ENCODE measurements at places on chromosomes 5 and 9.

DNA sequence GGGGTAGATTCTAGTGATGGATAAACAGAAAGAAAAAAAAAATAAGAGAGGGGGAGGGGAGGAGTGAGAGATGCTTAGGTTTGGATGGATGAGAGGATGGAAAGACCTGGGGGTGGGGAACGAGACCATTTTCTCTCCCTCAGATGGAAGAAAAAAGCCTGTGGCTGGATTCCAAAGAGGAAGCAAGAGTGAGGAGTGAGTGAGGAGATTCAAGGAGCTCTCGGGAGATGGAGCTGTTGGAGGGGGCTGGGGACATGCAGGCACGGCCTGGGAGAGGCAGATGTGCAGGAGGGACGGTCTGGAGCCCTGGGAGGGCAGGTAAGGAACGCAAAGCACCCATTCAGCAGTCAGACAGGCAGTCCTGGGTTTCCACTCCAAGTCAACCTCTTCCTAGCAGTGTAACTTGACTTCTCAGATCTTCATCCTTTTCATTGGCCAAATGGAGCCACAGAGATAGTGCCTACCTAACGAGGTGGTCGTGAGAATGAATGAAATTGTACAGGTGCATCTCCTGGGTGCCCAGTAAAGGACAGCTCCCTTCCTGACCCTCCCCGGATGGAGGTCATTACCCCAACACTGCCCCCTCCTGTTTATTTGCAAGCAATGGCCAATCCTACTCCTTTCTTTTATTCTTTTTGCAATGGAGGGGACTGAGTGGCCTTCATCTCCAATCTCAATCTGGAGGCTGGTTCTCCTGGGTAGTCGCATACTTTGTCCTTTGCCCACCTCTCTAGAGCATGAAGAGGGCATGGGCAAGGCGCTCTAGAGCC, 52.2 kb downstream of the PCDH1 start:
- no peak for DNase-seq

DNA sequence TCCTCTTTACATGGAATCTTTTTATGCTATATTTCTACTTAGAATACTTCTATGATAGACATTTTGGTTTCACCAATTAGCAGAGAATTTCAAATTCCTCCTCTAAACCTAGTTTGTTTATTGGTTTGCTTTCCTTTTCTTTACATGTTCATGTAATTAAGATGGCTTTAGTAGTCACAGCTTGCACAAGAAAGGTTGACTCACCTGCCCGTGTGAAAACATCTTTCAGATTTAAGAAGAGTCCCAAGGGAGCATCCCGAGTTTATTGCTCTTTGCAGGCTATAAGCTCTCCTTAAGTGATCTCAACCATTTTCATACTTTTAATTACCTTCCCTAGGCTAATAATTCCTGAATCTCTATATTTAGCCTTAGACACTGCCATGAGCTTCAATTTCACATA, 28.9 kb downstream of the TYRP1 start:
- no peak for DNase-seq

DNA sequence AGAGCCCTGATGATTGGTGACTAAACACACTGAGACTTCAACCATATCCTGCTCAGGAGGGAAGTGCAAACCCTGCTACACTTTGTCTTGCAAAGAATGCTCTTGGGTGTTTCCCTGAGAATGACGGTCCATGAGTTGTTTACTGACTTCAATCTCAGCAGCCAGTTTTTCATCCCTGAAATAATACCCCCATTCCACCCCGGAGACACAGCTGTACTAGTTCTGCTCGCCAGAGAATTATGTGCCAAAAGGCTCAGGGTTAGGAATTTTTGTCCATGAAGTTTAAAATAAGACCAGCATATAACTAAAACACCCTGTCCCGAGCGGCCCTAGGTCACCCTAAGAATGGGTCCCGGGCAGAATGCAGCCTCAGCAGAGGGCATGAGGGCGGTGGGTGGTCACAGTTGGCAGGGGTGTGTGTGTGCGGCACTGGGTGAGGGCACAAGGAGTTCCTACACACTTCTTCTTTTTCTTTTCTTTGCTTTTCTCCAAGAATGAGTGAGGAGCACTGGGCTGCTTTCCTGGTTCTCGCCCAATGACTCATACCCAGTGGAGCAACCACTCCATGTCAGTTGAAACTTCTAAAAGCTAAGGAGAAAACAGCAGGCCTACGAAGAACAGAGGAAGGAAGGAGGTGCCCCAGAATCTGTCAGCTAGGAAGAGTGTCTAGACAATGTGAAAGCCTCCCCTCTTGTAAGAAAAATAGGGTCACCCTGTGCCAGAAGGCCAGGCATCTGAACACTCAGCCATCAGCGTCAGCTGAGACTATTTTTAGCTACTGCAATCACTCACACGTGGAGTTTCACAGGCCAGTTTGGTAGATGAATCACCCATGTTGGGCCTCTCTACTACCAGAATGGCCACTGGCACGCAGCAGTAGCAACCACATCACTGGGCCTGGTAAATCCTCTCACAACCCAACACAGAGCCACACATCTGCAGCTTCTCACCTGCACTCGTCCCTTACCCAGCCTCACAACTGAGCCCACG, 105.9 kb downstream of the DPYSL3 start:
- peak; percentile 99 for DNase-seq

- DNase-seq: peak; percentile 35
Measured at GRCh38 chr5:115857626-115858349, 16.1 kb downstream of the AP3S1 start.

- no peak for DNase-seq
Measured at GRCh38 chr5:181197326-181197951, 7.6 kb downstream of the TRIM7 start.

- no peak for DNase-seq
Measured at GRCh38 chr5:5298841-5299541, 123.5 kb upstream of the ICE1 start.

- DNase-seq: no peak
Measured at GRCh38 chr5:113103330-113103729, 126.7 kb downstream of the DCP2 start.

GRCh38 chr9:109132567-109133021, 12.8 kb upstream of the TMEM245 start:
- DNase-seq: no peak

- DNase-seq: no peak
Measured at GRCh38 chr5:26889815-26890214, 148.6 kb downstream of the CDH9 start.

- peak; percentile 53 for DNase-seq
Measured at GRCh38 chr9:86573886-86574285, 219.7 kb upstream of the TUT7 start.

- no peak for DNase-seq
Measured at GRCh38 chr5:38582293-38582974, 26.0 kb upstream of the LIFR start.

DNA sequence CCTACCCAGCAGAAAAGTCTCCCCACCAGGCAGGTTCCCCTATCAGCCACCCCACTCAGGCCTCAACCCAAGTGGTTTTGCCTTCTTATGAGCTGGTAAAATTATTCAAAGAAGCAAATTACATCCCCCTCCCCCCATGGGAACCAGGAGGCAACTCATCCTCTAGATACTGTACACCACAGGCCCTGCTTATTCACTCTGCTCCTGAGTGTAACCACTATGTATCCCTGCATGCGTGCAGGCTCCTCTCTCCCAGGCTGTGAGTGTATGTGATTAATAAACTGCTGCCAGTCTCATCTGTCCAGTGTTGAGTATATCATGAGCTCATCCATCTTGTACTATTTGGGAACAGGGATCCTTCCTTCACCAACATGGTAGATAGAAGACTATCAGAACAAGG, 8.6 kb downstream of the KCTD16 start:
- DNase-seq: no peak

- no peak for DNase-seq
Measured at GRCh38 chr5:6716629-6717149, 3.5 kb downstream of the TENT4A start.

DNA sequence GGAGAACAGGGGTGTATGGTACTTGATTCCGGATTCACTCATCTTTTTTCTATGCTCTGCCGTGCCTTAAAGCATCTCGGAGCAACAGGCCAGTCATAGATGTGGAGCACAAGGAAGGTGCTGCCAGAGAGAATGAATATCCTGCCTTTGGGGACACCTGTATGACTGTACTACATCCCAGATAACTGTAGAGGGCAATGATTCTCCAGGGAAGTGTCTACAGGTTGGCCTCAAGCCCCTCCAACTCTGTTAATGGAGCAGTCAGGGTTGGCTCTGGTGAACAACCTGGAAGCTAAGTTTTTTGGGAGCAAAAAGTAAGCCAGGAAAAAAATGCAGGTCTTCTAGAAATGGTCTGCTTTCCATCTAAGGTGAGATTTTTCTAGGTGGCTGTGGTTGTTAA, 71.0 kb downstream of the NREP start:
- no peak for DNase-seq

GRCh38 chr9:74795081-74795480, 92.6 kb downstream of the TRPM6 start:
- DNase-seq: no peak

- no peak for DNase-seq
Measured at GRCh38 chr9:95422650-95423049, 94.1 kb downstream of the PTCH1 start.

- DNase-seq: peak; percentile 56
Measured at GRCh38 chr9:133534346-133535291, at the start of gene ADAMTSL2. Gene ADAMTSL2 (plus strand): TSS chr9:133534704. CDS start chr9:133536713, 2,009 bp downstream.

- no peak for DNase-seq
Measured at GRCh38 chr5:68435611-68436010, 220.1 kb downstream of the PIK3R1 start.

GRCh38 chr5:147567917-147568598, 58.2 kb upstream of the DPYSL3 start:
- DNase-seq: peak; percentile 80

GRCh38 chr9:16744394-16744793, 126.1 kb downstream of the BNC2 start:
- DNase-seq: peak; percentile 58

GRCh38 chr5:57953792-57954191, 471.2 kb upstream of the ACTBL2 start:
- DNase-seq: no peak

DNA sequence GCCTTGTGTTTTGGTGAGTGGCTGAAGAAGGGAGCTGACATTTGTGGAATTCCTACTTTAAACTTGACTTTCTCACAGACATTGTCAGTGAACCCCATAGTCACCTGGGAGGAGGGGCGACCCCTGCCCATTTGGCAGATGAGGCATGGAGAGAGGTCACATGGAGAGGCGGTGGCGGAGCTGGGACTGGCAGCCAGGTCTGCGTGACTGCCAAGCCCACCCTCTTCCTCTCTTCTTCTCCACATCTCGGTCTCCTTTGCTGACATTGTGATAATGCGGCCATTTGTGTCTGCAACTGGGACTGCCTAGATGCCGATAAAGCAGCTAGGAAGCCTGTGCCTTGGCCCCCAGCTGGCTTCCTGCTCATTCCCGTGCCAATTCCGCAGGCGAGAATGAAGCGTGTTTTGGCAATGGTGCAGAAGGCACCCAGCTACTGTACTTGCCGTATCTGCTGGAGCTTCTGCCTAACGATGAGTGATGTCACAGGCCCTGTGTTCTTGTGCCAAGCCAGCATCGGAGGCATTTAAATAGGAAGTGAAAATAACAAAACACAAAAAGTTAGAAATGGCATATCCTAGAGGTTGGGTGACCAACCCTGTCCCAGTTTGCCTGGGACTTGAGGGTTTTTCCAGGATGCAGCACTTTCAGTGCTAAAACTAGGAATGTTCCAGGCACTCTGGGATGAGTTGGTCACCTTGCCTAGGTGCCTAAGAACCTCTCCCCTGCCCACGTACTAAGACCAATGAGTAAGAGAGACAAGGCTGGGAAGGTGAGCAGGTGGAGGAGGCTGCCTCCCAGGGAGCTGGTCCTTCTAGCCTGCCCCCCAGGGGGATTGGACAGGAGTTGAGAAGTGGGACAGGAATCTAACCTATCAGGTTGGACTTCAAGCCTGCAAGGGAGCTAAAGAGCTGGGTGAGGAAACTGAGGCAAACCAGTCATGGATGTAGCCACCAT, 23.6 kb downstream of the OLFML2A start:
- DNase-seq: peak; percentile 47

GRCh38 chr5:93078082-93079038, 502.7 kb downstream of the NR2F1-AS1 start:
- peak; percentile 93 for DNase-seq

- no peak for DNase-seq
Measured at GRCh38 chr5:177226860-177227259, 76.7 kb downstream of the RAB24 start.

GRCh38 chr5:73709536-73710129, 83.6 kb downstream of the ARHGEF28 start:
- peak; percentile 45 for DNase-seq

- DNase-seq: no peak
Measured at GRCh38 chr9:93427655-93428379, 23.7 kb upstream of the FAM120A start.

DNA sequence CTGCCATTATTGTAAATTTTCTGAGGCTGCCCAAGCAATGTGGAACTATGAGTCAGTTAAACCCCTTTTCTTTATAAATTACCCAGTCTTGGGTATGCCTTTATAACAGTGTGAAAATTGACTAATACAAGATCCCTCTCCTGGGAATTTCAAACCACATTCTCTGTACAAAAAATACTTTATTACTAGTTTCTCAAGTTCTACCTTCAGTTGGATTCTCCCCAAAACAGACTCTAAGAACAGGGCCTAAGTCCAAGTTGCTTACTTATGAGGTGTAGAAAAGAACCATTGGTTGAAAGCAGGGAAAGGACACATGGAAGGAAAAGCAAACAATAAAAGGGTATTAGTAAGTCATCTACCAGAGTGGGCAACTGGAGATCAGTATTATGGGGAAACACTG, 343.2 kb downstream of the TMEM232 start:
- no peak for DNase-seq

- peak; percentile 7 for DNase-seq
Measured at GRCh38 chr5:84861306-84861705, 476.6 kb upstream of the EDIL3 start.

DNA sequence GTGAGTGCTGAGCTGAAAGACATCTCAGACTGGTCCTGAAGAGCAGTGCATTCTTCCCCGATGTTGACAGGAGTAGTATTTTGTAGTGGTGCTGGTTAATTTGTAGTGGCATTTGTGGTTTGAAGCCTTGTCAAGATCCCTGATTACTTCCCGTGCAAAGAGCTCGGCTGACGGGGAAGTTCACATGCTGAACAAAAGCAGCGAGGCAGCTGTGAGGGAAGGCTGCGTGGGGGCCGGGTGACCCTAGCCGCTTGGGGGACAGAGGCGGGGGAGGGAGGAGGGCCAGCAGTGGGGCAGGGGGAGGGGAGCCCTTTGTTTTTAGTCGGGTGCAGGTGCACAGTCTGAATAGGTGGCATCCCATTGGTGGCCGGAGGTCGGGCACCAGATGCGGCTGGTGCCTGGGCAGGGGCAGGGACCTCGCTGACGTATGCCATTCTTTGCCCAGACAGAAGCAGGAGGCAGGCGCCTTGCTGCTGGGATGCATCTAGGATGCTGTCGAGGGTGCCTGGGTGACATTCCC, 64.7 kb downstream of the CRB2 start:
- no peak for DNase-seq

DNA sequence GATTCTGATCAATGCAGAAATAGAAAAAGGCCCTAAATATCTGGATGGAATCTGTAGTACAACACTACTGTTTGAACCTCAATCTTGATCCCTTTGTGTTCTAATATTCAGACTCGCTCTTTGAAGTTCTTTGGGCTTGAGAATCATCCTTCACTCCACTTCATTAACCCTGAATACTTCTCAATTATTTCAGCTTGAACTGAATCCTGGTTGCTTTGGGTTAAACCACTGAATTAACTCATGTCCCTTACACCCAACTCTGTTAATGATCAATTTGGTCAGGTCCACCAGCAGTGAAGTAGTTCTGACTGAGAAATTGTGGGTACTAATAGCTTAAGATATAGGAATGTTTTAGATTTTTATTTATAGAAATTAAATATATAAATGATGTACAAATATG, 1707.2 kb upstream of the ACO1 start:
- no peak for DNase-seq
